ENCODE measurements at places on chromosomes 5 and 9.

DNA sequence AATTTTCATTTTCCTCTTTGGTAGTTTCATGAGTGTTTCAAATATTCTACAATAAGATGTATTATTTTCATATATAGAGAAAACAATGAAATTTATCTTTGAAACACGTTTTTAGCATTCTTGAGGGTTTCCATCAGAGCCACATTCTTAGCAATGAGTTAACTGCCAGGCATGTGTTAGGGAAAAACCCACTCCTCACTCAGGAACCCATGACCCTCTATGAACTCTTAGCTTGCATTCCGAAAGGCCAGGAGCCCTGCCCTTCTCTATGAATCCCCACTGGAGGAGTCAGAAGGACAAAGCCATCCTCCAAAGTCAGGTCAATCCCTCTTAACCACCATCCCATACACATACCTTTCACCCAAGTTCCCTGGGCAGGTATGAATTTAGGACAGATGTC lies 57.5 kb downstream of the ADAMTS12 start:
- DNase-seq, result no peak

GRCh38 chr5:122693963-122694362 lies 80.9 kb upstream of the SNX2 start:
- no peak for DNase-seq

DNA sequence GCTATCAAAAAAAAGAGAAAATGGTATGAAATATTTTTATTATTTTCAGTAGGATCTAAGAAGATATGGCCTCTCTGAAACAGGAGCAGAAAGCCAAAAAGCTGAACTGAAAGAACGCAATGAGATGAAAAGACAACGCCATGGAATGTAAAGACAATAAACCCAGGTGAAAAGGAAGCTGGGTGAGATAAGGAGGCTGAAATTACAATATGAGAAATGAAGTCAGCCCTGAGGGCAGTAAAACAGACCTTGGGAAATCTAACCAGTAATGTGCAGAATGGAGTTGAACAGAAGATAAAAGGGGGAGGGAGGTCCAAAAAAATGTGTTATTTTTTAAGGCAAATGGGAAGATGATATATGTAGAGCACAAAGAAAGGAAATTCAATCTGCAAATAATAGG lies 265.3 kb downstream of the ENC1 start:
- no peak for DNase-seq

GRCh38 chr5:178086266-178086665 lies 27.1 kb upstream of the N4BP3 start:
- no peak for DNase-seq

DNA sequence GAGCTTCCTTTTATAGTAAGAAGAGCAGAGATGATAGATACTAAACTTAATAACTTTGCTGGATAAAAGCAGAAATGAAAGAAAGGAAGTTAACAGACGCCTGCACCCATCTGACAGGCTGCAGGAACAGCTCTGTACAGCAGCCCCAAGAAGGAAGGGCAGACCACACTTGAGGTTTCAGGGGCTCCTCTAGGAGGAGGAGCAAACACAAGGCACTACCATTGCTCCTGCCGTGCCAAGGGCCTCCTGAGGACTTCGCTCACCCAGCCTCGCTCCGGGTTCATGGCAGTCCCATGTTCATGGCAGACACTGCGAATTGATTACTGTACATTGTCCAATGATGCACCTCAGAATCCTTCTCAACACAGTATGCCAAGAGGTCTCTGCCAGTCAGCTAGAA lies 85.1 kb downstream of the AMBP start:
- no peak for DNase-seq

DNA sequence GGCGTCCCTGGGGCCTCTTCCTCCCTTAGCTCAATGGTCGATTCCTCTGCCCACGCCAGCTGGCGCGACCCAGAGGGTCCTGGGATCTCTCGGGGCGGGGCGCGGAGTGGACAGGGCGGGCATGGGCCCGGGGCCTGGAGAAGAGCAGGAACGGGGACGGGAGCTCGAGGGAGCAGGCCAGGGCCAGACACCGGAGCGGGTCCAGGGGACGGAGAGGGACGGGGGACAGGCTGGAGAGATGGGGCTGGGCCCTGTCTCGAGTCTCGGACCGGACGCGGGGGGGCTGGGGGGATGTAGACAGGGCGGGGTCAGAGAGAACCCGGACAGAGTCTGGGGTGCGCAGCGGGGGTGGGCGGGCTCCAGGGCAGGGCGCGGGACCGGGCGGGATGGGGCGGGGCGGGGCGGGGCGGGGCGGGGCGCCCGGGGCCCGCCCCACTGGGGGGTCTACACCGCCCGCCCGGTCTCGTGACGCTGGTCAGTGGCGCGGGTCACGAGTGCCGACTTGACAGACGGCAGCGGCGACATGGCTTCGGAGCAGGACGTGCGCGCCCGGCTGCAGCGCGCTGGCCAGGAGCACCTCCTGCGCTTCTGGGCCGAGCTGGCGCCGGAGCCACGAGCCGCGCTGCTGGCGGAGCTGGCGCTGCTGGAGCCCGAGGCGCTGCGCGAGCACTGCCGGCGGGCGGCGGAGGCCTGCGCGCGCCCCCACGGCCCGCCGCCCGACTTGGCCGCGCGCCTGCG lies at the start of gene UAP1L1:
Gene UAP1L1 (plus strand): TSS at position 508 of the 738 bp plus-strand sequence. CDS start 16 bp downstream, at position 524.
- no peak for DNase-seq

DNA sequence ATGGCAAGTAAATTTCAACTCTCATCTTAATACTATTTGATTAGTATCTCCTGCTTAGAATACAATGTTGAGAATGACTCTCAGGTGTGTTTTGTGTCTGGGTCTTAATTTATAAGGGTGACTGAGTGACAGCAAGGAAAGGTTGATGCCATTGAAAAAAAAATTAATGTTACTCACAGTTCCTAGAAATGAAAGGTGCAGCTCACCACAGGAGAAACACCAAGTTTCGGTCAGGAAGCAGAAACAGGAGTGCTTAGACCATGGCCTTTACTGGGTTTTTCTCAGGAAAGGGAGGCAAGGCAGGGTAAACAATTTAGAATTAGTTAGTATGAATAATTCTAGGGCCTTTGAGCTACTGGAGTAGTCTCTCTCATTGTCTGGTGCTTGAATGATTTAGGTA lies 159.2 kb upstream of the C9orf72 start:
- no peak for DNase-seq

DNA sequence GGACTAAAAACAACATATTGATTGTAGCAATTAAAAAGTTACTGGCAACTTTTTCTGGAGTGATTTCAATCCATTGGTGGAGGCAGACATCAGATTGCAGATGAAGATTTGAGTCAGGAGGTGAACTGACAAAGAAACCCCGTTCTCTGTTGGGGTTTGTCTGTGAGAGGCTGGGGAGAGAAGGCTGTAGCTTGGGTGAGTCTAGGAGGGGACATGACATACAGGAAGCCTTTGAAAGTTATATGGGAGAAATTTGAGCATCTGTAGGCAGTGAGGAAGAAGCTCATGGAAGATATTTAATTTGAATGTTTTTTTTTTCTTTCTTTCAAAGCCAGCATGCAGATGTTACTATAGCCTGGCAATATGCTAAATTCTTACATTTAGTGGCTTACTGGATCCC lies 26.0 kb downstream of the KDM4C start:
- no peak for DNase-seq

- DNase-seq, result no peak
Observed at GRCh38 chr9:119234636-119235035, 134.6 kb downstream of the BRINP1 start.

Measured in stimulated activated CD8-positive, alpha-beta memory T cell treated with anti-CD3 and anti-CD28 coated beads, Interleukin-15, amount 100 ng/mL, for 1 hour (primary cell).